PC-9 (cell line): ENCODE measurements at places on chromosomes 7 and 10. TPM values are rescaled to one million over a fixed set of nuclear protein-coding genes. Genes with fewer than 3 reads are reported as not detected.

The MBL2 gene
- not detected in 2 replicates for total RNA-seq

GRCh38 chr10:23692736-23693135 is 253.9 kb downstream of the OTUD1 start:
- no peak for DNase-seq

DNA sequence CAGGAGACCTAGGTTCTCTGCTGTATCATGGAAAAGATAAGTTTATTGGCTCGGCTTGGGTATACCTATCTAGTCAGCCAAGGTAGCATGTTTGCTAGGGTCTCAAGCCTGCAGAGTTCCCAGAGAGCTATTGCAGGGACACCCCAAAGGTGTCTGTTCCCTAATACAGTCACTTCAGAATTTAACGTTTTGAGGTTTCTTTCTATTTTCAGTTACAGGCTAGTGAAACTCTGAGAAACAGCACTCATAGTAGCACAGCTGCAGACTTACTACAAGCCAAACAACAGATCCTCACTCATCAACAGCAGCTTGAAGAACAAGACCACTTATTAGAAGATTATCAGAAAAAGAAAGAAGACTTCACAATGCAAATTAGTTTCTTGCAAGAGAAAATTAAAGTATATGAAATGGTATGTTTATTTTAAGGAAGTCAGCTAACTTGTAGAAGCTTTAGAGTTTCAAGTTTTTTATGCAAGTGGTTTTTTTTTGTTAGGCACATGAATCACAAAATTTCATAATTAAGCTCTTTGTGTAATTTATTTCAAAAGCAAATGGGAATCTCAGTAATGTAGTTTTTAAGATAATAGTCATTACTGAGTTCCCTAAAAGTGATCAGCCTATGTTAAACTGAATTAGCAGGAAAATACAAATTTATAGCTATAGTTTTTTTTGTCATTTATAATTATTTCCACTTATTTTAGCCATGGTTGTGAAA is 54.9 kb downstream of the AKAP9 start:
- no peak for DNase-seq

DNA sequence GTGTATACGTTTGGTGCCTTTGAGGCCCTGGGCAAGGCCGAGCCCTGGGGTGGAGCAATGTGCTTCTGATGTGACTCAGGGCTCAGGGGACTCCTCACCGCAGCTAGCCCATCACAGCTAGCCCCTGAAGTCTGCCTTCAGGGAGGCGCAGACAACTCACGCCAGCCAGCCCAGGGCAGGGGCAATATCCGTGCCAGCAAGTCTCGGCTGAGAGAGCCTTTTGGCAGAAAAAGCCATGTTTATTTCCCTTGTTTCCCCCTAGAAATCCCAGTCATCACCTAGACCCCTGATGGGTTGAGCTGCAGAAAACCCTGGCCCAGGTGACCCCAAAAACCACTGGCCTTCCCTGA is 90.4 kb downstream of the CHST15 start:
- DNase-seq = no peak
